Upper lobe of left lung (tissue), 6 donors: ENCODE measurements at places on chromosomes 5 and 9.
A peak's percentile ranks its signal among the peaks of the same experiment; 100 is the strongest.

DNA sequence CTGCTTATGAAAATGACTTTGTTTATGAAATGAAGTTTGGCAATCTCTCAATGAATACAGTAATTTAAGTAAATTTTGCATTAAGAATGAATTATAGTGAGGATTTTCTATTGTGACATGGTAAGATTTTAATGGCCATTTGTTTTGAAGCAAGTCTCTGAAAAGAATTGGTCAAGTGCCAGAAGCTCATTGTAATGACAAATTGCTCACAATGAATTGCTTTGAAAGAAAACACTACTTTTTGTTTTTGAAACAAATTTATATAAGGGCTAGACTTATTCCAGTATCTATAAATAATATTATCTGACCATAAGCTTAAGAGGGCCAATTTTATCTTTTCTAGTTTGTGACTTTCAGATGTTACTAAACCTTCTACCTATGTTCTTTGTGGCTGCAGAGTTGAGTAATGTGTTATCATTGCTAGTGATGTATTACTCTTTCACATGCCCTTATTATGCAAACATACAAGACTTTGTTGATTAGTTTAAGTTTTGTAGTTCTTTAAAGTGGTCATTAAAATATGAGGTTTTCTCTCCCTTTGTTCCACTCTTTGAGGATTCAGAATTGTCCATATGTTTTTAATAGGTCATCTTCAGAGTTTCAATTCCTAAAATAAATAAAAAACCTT, 93.0 kb upstream of the ZNF608 start:
- DNase-seq: no peak

- DNase-seq: no peak
These were observed 41.1 kb downstream of the LIX1 start for GRCh38 chr5:97101189-97101910.

DNA sequence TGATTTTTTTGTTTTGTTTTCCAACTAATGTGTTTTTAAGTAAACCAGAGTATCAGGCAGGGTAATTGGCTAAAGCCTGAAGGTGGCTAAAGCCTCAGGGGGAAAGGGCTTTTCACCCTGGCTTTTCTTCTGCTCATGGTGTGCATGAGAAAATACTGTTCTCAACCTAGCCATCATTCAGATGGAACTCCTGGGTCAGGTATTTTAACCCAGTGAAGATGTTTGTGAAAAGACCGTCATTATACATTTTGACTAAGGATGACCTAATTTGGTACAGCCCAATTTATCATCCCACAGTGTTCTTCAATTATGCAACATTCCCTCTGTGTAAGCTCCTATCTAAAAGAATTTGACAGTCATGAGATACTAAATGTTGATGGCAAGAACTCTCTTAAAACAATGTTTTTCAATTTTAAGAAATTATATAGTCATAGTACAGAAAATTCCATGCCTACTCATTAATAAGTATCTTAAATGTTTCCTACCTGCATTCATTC, 209.5 kb upstream of the TARS1 start:
- DNase-seq: no peak

GRCh38 chr5:159929176-159929575, 12.9 kb downstream of the ADRA1B start:
- DNase-seq: no peak

DNA sequence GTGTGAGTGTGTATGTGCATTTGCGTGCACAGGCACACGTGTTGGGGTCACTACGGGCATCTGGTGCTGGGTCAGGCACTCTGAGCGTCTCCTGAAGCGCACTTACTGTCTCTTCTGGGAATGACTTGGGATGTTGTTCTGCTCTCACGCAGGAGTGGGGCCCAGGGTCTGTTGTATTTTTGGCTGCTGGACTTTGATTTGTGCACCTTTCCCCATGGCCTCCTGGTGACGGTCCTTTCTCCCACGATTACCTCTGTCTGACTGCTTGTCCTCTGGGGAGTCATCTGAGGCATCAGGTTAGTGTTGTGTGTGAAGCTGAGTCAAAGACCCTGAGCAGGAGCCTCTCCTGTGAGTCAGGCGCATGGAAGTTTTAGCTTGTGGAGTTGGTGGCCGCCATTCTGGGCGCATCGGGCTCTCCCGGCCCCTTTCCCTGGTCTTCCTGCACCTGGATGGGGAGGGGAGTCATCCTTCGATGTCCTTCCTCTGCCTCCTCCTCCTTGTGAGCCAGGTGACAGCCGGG, 62.1 kb downstream of the RXRA start:
- no peak for DNase-seq

DNA sequence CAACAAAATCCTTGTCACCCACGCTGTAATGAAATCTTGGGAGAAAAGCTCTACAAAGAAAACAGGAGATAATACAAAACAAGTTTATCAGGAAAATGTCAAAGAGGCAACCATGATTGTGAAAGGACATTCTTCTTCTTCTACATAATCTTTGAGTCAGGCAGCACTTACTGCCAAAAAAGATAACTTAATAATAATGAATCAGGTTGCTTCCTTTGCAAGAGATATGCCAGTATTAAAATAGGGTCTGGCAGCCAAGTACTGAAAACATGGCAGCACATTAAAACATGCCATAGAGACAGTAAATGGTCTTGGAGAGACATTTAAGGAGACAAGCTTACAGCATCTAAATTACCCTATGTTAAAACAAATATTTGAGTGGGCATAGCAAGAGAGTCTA, 1573.4 kb downstream of the EFNA5 start:
- no peak for DNase-seq

- no peak for DNase-seq
These were observed 56.6 kb downstream of the WHRN start for GRCh38 chr9:114448706-114449105.

DNA sequence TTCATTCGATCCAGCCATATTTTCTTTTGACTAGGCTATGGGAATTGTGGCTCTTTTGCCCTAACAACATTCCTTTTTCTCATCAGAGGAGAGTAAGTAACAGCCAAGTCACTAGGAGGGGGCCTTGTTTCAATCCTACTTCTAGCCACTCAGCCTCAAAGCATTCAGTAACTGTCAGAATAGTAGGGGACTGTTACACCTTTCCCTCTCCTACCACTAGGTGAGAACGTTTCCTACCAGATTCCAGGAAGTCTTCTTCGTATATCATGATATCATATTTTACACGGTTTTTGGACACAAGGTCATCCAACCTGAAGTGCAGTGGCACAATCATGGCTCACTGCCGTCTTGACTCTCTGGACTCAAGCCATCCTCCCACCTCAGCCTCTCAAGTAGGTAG, 171.3 kb upstream of the CDH12 start:
- DNase-seq: no peak

GRCh38 chr9:91310037-91310436, 51.7 kb downstream of the AUH start:
- DNase-seq: no peak

- DNase-seq: no peak
These were observed 28.6 kb downstream of the DCAF12 start for GRCh38 chr9:34097865-34098264.

DNA sequence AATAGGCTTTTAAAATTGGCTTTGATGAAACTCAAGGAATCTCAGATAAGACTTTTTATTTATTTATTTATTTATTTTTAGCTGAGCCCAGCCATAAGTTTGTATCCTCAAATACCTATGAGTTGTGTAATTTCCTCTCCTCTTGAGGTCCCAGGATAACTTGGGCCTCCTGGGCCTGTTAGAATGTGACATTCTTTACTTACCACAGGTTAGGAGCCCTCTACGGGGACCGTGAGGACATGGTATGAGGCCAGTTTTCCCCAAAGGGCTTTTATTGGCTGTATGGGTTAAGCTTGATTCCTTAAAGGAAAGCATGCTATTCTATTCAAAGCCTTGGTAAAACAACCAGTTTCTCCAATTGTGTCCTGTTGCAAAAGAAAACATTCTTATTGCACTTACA, 16.9 kb downstream of the SHISAL2B start:
- DNase-seq: no peak

DNA sequence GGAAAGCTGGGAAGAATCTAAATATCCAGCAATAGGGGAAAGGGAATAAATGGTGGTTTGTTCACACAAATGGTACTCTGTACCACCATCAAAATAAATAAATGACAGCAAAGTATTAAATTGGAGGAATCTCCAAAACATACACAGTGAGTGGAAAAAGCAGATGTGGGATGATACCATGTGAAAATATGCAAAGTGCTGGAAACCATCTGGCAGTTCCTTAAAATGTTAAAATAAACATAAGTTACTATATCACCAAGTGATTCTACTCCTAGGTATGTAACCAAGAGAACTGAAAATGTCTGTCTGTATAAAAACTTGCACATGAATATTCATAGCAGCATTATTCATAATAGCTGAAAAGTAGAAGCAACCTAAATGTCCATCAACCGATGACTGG, 41.9 kb upstream of the TEX48 start:
- no peak for DNase-seq

DNA sequence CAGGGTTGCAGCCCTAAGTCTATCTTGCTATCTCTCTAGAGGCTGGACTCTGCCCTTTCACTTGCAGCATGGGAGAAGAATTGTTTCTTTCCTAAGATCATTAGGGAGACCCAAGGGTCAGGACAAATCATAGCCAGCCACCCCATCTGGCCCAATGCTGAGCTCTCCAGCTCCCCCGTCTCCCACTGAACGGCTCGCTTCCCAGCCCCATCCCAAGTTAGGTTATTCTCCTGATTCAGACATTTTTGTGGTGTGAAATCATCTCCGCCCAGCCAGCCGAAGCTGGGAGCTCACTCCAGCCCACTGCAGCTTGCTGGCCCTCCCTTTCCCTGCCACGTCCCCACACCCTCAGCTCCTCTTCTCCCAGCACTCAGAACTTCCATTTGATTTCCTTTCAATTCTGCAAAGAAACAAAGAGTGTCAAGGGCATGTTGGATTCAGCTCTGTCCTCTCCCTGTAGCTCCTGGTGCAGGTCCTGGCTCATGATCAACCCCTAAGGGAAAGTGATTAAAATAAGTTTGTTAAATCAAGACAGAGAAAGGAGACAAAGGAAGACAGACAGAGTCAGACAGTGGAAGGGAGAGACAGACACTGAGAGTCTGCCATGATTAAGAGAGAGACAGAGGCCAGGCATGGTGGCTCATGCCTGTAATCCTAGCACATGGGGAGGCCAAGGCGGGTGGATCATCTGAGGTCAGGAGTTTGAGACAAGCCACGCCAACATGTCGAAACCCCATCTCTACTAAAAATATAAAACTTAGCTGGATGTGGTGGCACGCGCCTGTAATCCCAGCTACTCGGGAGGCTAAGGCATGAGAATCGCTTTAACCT, 12.6 kb upstream of the SPARC start:
- DNase-seq: peak; percentile 33

GRCh38 chr5:156020647-156021046, 306.3 kb upstream of the SGCD start:
- no peak for DNase-seq

DNA sequence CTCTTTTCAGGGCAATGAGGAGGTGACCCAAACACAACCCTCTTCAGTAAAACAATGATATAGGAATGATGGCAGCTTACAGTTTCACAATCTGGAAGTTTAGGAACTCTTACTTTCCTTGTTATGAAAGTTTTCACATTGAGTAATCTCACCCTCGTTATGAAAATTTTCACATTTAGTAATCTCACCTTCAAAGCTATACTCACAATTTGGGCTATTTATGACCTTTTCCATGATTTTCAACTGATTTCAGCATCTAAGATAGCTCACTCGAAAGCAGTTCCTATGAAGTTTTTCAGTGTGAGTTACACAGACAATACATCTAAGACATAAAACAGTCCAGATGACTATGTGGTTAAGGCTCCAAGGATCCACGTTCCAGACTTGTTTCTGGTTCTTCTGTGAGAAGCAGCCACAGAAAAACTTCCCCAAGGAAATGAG, 57.1 kb downstream of the FOXD1 start:
- DNase-seq: no peak

DNA sequence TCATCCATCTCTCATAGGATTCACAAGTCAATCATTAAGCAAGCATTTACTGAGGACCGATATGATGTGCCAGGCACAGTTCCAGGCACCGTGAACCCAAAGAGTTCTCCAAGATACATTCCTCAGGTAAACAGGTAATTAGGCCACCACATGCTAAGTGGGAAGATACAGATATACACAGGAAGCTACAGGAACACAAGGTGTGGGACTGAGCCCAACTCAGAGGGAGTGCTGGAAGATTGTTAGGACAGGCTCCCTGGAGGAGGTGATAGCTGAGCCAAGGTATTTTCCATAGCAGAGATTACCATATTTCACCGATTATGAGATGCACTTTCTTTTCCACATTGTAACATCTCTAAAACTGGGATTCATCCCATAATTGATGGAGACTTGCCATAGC, 31.4 kb upstream of the RAI14 start:
- no peak for DNase-seq

DNA sequence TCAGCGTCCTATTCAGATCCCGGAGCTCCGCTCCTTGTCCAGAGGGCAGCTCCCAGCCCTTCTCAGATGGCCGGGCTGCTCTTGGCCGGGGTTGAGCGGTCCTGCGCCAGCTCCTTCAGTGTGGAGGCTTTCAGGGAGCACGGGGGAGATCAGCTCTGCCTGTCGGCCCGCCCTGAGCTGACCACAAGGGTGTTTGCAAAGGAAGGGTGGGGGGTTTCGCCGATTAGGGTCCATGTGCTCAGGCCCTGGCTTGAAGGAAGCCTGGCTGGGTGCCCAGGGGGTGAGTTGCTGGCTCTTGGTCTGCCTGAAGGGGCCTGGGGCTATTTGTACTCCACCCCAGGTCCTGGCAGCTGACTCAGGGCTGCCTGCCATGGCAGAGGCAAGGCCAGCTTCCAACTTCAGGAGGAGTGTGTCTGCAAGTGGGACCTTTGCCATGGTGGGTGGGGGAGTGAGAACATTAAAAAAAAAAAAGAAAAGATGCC, 250.1 kb upstream of the KLF4 start:
- peak; percentile 82 for DNase-seq

GRCh38 chr5:32264957-32265572, 47.7 kb downstream of the MTMR12 start:
- no peak for DNase-seq

GRCh38 chr5:37940931-37941623, 101.2 kb upstream of the GDNF start:
- DNase-seq: no peak

GRCh38 chr9:120724757-120725400, 10.6 kb upstream of the MEGF9 start:
- no peak for DNase-seq

GRCh38 chr5:135034963-135035677, 1.1 kb upstream of the PITX1 start:
- DNase-seq: no peak

DNA sequence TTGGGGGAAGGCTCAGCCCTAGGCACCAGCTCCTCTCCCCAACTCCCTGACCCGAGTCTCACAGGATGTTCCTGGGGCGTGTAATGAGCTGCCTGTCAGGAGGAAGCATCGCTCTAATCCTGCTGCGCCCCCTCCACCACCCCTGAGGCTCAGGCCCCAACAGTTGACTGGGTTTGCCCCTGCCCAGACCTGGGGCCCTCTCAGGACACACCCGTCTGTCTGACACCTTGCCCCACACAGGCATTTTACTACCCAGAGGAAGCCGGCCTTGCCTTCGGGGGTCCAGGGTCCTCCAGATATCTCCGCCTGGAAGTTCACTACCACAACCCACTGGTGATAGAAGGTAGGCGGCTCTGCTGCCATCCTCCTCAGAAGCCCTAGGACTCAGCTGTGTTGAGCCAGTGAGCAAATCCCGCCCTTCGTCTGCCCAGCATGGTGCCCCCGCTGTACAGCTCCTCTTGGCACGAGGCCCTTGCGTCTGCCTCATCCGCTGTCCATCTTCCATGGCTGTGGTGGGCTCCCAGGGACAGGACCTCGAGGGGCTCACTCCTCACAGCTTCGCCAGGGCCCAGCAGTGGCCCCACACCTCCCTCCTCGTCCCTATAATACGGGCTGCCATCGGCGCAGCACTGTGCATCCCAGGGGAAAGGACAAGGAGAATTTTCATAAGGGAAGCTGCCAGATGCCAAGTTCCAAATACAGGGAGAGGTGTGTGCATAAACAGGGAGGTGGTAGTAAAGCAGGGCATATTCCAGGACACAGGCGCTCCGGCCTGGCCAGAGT, 8.0 kb downstream of the DBH start:
- DNase-seq: peak; percentile 44
